Amniotic epithelial cell (primary cell): ENCODE measurements at places on chromosomes 11 and 22.

GRCh38 chr11:121894581-121894980 lies 221.4 kb downstream of the BLID start:
- DNase-seq = peak; percentile 74

DNA sequence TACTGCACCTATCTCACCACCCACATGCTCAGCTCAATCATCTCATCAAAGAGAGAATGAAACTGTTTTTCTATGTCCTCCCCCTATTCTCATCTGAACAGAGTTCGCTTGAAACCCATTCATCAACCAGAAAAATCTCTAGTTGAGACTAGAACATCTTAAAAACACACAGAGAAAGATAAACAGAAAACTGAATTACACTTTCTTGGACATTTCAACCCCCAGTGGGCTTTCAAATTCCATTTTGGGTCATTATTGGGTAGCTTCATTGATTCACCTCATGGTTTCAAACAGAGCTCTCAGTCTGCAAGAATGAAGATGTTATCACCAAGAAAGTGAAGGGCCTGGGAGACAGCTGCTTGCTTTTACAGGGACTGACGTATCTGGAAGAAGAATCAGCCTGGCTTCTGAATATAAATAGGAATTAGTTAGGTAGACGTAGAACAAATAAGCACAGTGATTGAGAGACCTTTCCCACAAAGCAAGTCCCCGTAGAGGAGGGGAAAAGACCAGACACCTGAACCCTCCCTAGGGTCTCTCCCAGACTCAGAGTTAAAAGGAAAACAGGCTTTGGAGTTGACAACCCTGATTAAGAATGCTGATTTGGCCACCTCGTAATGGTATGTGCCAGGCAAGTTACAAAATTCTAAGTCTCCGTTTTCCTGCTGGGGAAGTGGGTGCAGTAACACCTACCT lies 155.7 kb downstream of the BBOX1 start:
- no peak for DNase-seq

- peak; percentile 37 for DNase-seq
Measured at GRCh38 chr22:29689880-29690213, 30.0 kb upstream of the CABP7 start.

- peak; percentile 10 for DNase-seq
Measured at GRCh38 chr11:9276571-9276970, 11.4 kb upstream of the DENND5A start.

DNA sequence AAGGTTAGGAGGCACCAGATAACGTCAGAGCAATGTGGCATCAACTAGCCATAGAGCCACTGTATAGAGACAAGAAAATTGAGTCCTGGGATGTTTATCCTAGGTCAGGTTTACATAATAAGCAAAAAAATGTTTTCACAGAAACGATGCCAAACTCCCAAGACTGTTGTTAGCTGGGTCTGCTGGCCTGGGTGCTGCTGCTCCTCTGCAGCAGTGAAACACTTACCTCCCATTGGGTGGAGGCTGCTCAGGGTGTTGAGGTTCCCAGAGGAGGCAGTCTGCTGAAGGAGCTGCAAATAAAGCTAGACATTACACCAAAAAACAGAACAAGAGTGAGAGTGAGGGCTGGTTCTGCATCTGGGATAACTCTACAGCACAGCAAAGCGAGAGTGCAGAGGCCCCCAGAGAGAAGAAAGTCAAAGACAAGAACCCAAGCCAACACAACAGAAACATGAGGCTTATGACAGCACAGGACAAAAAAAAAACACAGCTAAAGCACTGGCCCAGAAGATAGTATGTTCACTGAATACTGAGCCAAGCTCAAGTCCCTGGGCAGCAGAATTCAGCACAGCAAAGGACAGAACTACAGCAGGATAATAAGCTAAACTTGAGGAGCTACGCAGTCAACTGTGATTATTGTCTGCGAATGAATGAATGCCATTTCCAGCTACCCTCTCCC lies 29.9 kb upstream of the RAPSN start:
- DNase-seq = no peak

DNA sequence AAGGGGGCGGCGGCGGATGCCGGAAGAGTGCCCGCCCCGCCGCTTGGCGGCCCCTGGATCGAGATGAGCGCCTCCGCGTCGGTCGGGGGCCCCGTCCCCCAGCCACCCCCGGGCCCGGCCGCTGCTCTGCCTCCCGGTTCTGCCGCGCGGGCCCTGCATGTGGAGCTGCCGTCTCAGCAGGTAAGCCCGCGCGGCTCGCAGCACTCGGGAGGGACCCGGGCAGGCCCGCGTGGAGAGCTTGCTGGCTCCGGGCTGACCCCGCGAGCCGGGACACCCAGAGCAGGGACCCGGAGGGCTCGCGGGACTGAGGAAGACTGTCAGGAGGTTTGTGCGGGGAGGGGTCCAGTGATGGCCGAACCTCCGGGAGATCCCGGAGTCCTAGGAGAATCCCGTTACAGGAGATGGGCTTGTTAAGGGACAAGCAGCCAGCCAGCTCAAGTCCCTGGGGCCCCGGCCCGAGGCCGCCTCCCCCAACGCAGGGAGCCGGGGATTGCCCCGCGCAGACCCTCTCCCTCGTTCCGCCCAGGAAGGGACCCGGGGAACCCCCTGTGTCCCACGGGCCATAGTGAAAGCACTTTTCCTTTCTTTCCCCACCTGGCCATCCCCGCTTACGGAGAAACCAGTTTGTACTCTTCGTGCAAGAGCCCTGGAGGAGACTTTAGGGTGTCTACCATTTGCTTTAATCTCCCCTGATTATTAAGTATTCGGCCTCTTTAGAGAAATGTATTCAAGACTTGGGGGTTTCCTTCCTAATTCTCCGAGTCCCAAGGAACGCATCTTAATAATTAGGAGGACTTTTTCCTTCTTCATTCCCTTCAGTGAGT lies 547 bp downstream of the UVRAG start:
- DNase-seq = peak; percentile 17

DNA sequence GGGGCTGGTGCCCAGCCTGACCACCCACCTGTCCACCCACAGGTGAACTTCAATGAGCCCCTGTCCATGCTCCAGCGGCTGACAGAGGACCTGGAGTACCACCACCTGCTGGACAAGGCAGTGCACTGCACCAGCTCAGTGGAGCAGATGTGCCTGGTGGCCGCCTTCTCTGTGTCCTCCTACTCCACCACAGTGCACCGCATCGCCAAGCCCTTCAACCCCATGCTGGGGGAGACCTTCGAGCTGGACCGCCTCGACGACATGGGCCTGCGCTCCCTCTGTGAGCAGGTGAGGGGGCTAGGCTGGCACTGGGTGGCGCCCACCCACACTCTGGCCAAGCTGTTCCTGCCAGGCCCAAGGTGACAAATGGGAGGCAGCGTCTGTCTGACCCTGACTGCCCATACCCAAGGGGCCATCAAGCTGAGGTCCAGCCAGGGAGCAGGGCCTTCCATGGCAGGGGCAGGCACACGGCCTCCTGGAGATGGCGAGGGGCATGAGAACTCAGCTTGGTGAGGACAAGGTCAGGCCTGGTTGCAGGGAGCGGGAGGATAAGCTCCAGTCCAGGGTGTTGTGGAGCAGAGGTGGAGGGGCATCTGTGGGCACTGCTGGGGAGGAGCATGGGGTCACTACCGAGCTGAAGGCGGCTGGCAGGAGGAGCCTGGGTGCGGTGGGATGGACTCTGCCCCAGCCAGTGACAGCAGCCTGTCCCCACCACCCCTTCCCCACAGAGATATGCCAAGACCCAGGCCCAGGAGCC lies 77.7 kb downstream of the MORC2 start:
- DNase-seq = peak; percentile 24

- DNase-seq = no peak
Measured at GRCh38 chr22:35726933-35727332, 9.3 kb downstream of the APOL5 start.

DNA sequence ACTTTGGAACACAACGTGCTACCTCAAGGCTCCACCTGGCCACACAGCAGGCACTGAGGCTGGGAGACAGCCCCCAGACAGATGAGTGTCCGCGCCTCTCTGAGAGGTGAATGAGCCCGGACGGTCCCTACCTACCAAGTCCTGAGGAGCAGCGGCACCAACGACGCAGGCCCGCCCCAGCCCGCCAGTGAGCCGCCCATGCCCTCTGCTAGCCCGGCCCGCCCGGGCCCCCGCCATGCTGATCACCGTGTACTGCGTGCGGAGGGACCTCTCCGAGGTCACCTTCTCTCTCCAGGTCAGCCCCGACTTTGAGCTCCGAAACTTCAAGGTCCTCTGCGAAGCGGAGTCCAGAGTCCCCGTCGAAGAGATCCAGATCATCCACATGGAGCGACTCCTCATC lies at the start of gene DDI1:
TSS of gene DDI1 (plus strand) at position 53 of the 400 bp plus-strand sequence. CDS start at position 236, 183 bp downstream.
- DNase-seq = no peak

GRCh38 chr11:115765803-115766239 lies 261.6 kb upstream of the CADM1 start:
- no peak for DNase-seq

- DNase-seq = no peak
Measured at GRCh38 chr11:69825941-69826340, 6.7 kb upstream of the FGF3 start.

- DNase-seq = peak; percentile 35
Measured at GRCh38 chr11:121105063-121105480, 4.0 kb downstream of the TECTA start.

DNA sequence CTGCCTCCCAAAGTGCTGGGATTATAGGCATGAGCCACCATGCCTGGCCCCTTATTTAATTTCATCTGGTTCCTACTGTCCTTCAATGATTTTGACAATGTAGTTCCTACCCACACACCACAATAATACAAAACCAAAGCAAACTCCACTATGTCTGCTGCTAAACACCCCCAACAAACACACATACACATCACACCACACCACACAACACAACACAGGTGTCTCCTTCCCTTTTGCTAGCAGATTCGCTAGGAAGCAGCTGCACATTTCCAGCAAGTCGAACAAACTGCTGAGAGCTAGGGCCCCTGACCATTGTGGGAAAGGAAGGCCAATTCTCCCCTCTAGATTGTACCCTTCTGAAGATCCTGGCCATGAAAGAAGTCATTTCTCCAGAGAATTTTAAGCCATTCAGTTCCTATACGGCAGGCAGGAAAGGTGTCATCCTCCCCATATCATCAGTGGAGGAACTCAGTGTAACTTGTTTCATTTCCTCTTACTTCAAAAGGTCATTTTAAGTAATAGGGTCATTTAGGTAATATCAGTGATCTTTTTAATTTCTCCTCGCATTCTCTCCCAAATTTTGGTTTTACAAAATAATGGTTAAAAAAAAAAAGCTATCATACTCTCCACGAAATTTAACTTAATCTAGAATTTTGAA lies 18.5 kb downstream of the NUMA1 start:
- DNase-seq = no peak

DNA sequence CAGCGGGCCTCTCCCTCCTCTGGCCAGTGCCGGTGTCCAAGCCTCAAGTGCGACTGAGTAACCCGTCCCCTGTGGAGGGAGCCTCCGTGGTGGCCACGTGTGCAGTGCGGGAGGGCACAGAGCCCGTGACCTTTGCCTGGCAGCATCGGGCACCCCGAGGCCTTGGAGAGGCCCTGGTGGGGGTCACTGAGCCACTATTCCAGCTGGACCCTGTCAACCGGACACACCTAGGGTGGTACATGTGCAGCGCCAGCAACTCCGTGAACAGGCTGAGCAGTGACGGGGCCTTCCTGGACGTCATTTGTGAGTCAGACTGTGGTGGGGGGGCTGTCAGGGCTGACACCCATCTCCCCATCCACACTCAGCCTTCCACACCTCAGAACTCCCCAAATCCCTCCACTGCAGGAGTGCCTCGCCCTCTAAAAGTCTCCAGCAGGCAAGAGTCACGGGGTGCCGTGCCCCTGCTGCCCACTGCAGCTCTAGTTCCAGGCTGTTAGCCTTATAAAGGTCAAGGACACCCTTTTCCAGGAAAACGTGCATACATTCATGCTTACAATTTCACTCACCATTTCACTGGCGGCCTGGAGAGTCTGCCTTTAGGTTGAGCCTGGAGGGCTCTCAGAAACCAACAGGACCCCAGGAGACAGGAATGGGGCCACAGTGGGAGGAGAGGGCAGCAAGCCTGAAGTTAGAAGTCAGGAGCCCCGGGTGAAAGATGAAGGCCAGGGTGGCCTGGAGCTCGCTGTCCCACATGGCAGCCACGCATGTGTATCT lies 2.6 kb downstream of the VSIG10L2 start:
- no peak for DNase-seq

DNA sequence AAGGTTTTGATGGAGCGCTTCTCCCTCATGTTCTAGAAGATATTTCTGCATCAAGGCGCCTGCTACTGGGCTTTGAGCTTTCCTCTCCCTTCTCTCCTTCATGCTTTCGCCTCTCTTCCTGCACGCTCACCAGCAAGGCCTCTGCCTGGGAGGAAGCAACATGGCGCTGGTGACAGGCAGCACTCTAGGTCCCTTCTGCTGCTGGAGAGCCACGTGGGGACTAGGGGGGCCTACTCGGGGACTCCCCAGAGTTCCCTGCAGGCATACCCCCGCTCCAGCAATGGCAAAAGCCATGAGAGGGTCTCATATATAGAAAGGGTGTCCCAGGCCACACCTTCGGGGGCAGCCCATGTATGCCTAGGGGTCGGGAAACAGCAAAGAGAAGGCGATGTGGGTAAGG lies 49.7 kb downstream of the GRIK4 start:
- DNase-seq = no peak

DNA sequence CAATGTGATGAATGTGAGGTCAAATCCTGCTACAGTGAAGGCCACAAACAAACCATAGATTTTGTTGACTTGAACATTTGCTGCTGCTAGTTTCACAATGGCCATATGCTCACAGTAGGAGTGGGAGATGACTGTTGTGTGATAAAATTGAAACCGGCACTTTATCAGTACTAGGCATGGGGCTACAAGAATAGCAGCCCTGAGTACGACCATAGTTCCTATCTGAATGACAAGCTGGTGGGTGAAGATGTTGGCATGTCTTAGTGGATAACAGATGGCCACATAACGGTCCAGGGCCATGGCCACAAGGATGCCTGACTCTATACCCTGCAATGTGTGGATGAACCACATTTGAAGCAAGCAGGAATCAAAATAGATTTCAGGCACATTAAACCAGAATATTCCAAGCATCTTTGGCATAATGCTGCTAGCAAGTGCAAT lies 2.8 kb downstream of the OR52A1 start:
- DNase-seq = no peak

GRCh38 chr11:28529540-28530410 lies 421.6 kb downstream of the METTL15 start:
- DNase-seq = peak; percentile 66

GRCh38 chr22:42334875-42335512 lies 64.5 kb upstream of the TCF20 start:
- no peak for DNase-seq
